ENCODE measurements at places on chromosomes 13 and 19.

GRCh38 chr19:42441049-42441445 is 1.7 kb downstream of the CXCL17 start:
- DNase-seq = no peak

GRCh38 chr13:29937841-29938240 is 87.4 kb upstream of the UBL3 start:
- peak; percentile 92 for DNase-seq

- DNase-seq = no peak
Measured at GRCh38 chr13:66477816-66478215, 752.3 kb downstream of the PCDH9 start.

GRCh38 chr13:104785952-104786351 is 1719.7 kb upstream of the SLC10A2 start:
- no peak for DNase-seq

GRCh38 chr13:92377396-92377795 is 849.2 kb upstream of the GPC6 start:
- no peak for DNase-seq

DNA sequence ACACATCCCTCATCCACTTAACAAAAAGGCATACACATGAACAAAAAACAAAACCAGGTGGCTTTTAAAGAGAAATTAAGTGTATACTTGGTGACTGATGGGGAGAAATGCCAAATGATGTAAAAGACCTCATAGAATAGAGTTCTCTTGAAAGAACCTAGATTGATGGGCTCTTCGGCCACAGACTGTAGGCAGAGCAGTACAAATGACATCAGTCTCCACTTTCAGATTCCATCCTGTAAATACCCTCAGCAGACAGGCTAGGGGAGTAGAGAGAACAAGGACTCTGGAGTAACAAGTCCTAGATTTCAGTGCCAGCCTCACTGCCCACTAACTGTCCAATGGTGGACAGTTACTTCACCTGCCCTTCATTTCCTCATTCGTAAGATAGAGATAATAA is 203.8 kb downstream of the MZT1 start:
- DNase-seq = no peak

DNA sequence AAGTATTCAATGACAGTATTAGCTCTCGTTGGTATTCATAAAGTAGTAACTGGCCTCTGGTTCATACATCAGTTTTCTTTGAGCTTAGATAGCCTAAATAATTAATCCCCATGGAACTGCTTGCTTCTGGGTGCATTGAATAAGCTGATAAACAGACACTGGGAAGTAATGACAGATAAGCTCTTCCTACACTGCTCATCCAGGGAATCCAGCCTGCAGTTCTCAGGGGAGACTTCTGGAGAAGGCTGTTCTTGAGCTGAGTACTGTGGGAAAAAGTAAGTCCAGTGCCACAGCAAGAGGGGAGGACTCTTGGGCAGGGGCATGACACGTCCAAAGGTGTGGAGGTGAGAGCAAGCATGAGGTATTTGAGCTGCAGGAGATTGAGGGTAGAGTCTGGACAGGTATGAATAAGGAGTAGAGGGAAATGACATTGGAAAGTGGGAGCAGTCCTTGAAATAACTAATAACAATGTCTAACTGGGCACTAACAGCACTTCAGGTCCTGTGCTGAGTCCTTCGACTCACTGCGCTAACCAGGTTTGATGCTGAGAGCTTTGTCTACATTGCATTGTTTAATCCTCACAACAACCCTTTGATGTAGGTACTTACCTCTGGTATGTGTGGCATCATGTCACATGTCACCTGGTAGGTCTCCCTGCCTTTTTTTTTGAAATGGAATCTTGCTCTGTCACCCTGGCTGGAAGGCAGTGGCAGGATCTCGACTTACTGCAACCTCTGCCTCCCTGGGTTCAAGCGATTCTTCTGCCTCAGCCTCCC is 7.2 kb downstream of the GARRE1 start:
- no peak for DNase-seq

DNA sequence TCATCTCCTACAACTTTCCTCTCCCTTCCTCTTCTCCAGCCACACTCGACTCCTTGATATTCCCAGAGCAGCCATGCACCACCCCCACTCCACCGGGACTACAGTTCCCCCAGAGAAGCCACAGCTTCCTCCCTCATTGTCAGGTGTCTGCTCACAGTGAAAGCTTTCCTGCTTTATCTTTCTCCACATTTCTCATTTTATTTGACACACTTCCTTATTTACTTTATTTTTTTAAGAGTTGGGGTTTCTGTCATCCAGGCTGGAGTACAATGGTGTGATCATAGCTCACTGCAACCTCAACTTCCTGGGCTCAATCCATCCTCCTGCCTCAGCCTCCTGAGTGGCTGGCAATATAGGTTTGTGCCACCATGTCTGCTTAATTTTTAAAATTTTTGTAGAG is 464.6 kb downstream of the MYO16 start:
- no peak for DNase-seq

GRCh38 chr19:46533078-46533620 is 37.5 kb upstream of the PNMA8B start:
- no peak for DNase-seq
